ENCODE measurements at places on chromosomes 4 and X.

- no peak for DNase-seq
These were observed 9.3 kb downstream of the PAGE4 start for GRCh38 chrX:49838374-49838773.

DNA sequence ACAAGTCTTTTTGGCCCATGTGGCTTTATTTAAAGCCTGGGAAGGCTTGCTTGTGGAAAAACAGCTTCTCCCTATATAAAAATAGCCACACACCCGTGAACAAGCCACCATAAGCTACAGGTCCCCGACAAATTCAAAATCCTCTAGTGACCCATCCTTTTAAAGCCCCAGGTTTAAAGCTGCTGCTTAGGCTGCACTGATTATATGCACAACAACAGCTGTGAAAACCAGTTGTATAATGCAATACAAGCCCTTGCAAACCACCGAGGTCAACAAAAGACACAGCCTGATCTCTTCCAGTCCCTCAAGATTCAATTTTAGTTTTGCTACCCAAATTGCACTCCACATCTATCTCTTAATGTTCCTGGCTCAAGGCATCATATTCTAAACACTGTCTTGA, 186.0 kb upstream of the WDFY3 start:
- no peak for DNase-seq

- DNase-seq, result no peak
These were observed 130.1 kb downstream of the EGF start for GRCh38 chr4:110042545-110043517.

- DNase-seq, result no peak
These were observed 85.0 kb upstream of the CPEB2 start for GRCh38 chr4:14917298-14917633.

DNA sequence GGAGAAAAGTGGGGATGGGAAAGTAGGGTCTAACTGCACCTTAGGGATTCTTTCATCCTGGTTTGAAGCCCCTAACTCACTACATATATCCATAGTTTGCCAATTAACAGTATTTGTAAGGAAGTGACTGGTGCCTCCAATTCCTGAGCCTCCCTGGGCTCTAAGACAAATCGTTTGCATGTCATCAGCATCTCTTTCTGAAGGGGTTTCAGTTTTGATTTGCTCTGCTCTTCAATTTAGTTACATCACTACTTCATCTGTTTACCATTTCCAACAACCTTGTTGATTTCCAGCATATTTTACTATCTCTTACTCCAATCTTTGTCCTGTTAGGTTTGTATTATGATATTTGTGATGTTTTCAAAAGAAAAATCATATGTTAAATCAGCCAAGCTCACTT, 15.5 kb upstream of the DDX60 start:
- DNase-seq, result no peak

Data from NCI-H526 treated with DMSO at 0.1 percent for 48 hours (cell line).